Stimulated activated naive B cell treated with anti-CD40 and anti-IgM and Interleukin-4, amounts not matched to agents 10 μg/mL and 1 μg/mL and 100 μg/mL, for 72 hours (primary cell): ENCODE measurements at places on chromosomes 7 and 10.

GRCh38 chr10:64271983-64272382 is 750.8 kb downstream of the REEP3 start:
- no peak for DNase-seq
- H3K27ac ChIP-seq: no peak overlapping the region
- H3K4me3 ChIP-seq: no peak overlapping the region
- no peaks in the 10 kb centered on the region for H3K36me3 ChIP-seq
- no peaks in the 10 kb centered on the region for H3K4me1 ChIP-seq

DNA sequence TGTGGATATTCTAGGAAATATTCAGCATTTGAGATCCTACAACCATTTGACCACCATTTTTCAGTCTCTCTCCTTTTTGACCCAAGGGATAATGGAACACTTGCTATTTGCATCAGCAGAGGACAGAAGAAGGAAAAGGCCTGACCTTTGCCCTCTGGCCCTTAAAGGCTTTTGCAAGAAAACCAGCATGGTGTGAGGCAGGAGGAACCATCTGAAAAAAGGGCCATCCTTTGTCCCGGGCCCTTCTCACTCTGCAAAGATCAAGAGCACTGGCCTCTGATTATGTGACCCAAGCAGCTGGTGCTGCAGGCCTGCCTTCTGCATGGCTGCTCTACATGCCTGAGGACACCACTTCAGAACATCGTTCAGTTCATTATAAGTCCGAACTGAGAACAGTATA is 133.3 kb upstream of the STK17A start:
- H3K27me3 ChIP-seq: peaks cover 10% of the 10 kb centered on the region
- no peak overlapping the region for H3K27ac ChIP-seq

DNA sequence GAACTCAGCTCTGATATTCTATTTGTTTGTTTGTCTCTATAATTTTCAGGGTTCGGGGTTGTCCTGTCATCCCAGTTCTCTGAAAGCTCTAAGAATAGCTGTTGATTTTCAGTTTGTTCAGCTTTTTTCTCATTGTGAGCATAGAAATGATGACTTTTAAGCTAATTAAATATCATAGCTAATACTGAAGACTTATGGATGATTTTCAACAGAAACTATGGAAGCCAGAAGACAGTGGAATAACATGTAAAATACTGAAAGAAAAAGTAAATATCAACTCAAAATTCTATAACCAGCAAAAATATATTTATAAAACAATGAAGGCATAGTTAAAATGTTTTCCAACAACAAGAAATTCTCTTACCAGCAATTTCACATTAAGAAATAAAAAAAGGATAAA is 96.4 kb upstream of the ETV1 start:
- no peak overlapping the region for H3K4me3 ChIP-seq
- no peaks in the 10 kb centered on the region for H3K27me3 ChIP-seq
- H3K4me1 ChIP-seq: no peaks in the 10 kb centered on the region
- DNase-seq: no peak

GRCh38 chr7:70775570-70776156 is 356.3 kb upstream of the GALNT17 start:
- H3K36me3 ChIP-seq: peaks cover 43% of the 10 kb centered on the region
- H3K4me3 ChIP-seq: no peak overlapping the region
- no peak overlapping the region for H3K27ac ChIP-seq
- H3K4me1 ChIP-seq: peaks cover 2% of the 10 kb centered on the region
- H3K27me3 ChIP-seq: no peaks in the 10 kb centered on the region

DNA sequence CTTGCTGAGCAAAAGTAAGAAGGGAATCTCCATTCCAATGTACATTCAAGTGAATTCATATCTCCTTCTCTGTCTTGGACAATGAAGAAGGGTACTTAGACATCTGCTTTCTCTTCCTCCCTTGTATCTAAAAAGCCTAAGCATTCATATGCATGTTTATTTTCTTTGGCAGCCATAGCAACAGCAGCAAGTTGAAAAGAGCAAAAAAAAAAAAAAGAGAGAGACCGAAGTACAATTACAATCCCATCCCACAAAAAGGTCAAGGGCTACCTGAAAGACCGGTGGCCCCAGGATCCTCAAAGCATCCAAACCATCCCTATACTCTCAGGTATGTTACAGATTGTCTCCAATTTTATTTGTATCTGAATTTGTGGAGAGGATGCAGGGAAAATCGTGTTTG is 4.1 kb downstream of the OR2F1 start:
- no peak overlapping the region for H3K4me3 ChIP-seq
- no peak for DNase-seq
- H3K4me1 ChIP-seq: no peaks in the 10 kb centered on the region
- H3K36me3 ChIP-seq: no peaks in the 10 kb centered on the region
- peaks cover 14% of the 10 kb centered on the region for H3K27me3 ChIP-seq

DNA sequence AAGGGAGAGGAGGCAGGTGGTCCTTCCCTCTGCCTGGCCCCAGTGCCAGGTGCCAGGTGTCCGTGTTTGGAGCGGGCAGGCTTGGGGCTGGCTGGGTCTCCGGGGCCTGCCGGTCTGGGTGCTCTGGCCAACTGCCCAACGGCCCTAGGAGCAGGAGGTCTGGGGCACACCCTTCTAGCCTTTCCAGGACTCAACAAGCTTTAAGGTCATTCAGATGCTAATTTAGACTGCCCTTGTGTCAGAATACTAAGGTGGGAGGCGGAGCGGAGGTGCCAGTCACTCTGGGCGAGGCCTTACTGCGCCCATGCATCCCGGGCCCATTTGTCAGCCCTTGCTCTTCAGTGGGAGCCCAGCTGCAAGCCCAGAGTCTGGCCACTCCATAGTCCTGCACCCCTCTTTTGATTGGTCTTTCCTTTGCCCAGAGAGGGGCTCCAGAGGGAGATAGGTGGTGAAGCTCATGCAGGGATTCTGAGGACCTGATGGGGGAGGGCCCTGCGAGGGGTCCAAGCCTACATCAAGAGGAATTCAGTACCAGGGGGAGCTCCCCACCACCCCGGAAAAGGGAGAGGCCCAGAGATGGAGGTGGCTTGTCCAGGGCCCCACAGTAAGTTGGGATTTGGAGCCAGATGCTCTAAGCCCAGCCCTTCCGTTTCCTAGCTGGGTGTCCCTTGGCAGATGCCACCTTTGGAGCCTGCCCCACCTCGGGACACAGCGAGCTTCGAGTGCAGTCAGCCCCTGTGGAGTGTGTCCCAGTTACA is 1.3 kb downstream of the PGAM2 start:
- DNase-seq: no peak
- no peak overlapping the region for H3K4me3 ChIP-seq
- H3K27ac ChIP-seq: peak overlapping the region; percentile 85
- peaks cover 52% of the 10 kb centered on the region for H3K4me1 ChIP-seq
- no peaks in the 10 kb centered on the region for H3K27me3 ChIP-seq

DNA sequence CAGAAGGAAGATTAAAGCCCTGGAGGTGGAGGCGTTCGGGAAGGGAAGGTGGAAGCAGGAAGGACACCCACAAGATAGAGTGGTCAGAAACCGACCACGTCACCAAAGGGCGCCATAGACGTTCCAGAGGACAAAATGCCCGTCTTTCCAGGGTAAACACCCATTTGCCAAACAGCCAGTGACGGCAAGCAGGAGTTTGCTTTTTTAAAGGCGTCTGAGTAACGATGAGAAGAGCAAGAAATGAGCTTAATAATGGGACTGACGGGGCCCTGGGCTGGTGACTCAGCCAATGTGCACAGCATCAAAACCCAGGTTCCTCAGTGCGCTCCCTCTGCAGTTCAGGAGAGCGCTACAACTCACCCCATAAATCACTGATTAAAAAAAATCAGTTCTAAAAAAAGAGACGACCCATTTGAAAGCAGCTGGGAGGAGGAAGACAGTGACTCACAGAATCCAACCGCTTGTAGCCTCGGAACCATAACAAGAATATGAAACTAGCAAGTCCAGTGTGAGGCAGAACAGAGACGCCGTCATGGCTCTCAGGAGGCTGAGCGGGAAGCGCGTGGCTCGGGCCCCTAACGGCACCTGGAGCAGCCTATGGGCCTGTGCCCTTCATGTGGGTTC is 5.9 kb downstream of the DIP2C start:
- peaks cover 27% of the 10 kb centered on the region for H3K27me3 ChIP-seq
- no peaks in the 10 kb centered on the region for H3K4me1 ChIP-seq
- H3K4me3 ChIP-seq: no peak overlapping the region
- DNase-seq: no peak
- no peak overlapping the region for H3K27ac ChIP-seq

DNA sequence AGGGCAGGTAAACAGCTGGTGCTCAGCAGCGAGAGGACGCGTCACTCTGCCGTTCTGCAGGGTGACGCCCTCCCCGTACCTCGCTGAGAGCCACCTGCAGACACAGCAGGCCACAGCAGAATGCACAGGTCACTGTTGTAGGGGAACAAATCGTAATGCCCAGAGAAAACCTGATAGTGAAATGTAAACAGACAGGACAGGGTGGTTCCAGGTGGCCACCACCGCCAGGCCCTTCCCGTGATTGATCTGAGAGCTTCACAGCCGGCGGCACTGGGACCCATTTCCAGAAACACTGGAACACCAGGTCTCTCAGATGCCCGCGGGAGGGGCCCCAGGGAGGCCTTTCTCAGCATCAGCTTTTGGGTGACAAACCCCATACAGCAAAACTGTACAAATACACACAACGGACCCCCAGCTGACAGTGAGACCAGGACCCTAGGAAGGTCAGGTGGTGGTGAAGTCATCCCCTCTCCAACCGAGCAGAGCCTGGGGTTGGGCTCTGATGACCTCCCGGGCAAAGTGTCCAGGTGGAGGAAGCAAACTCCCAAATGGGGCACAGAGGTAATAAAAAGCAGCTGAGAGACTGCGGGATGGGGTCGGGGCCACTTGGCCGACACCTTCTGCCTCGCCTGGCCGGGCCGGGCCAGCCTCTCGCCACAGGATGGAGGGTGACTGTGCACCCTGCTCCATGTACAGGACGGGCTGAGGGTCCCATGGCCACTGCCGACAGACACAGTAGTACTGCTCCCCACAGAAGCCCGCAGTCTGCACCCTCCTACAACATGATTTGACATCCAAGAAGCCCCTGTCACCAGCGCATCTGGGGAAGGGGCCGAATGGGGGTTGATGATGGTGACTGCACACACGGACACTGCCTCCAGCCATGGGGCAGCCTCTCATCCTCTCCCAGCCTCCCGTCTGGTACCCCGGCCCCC is 4.6 kb downstream of the BHLHA15 start:
- peaks cover 29% of the 10 kb centered on the region for H3K36me3 ChIP-seq
- DNase-seq: no peak
- H3K4me1 ChIP-seq: peaks cover 20% of the 10 kb centered on the region
- peaks cover 39% of the 10 kb centered on the region for H3K27me3 ChIP-seq
- no peak overlapping the region for H3K4me3 ChIP-seq

- no peak for DNase-seq
- no peak overlapping the region for H3K27ac ChIP-seq
- no peak overlapping the region for H3K4me3 ChIP-seq
Observed at GRCh38 chr10:79046741-79047583, 21.8 kb upstream of the ZMIZ1 start.

DNA sequence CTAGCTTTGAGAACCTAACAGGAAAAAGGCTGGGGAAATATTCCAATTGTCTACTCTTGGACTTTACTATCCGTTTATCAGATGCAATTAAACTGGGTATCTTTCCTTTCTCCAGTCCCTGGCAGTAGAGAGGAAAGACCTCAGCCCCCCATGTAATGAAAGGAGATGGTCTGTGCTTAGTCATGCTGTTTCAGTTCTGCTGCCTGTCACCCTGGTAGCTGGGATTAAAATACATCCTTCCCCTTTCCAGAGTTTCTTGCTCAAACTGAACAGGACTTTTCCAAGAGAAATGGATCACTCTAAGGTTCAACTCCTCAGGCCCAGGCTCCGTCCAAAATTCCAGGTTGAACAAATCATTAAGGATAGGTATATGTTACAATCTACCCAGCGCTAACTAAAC is 202.9 kb downstream of the PTEN start:
- no peak overlapping the region for H3K27ac ChIP-seq
- H3K36me3 ChIP-seq: no peaks in the 10 kb centered on the region
- no peaks in the 10 kb centered on the region for H3K27me3 ChIP-seq
- peak overlapping the region; percentile 51 for H3K4me3 ChIP-seq

- no peaks in the 10 kb centered on the region for H3K27me3 ChIP-seq
- H3K27ac ChIP-seq: no peak overlapping the region
- H3K4me1 ChIP-seq: peaks cover 22% of the 10 kb centered on the region
- DNase-seq: no peak
- peaks cover 8% of the 10 kb centered on the region for H3K36me3 ChIP-seq
- H3K4me3 ChIP-seq: no peak overlapping the region
Observed at GRCh38 chr7:151679071-151679708, 159.5 kb upstream of the RHEB start.

DNA sequence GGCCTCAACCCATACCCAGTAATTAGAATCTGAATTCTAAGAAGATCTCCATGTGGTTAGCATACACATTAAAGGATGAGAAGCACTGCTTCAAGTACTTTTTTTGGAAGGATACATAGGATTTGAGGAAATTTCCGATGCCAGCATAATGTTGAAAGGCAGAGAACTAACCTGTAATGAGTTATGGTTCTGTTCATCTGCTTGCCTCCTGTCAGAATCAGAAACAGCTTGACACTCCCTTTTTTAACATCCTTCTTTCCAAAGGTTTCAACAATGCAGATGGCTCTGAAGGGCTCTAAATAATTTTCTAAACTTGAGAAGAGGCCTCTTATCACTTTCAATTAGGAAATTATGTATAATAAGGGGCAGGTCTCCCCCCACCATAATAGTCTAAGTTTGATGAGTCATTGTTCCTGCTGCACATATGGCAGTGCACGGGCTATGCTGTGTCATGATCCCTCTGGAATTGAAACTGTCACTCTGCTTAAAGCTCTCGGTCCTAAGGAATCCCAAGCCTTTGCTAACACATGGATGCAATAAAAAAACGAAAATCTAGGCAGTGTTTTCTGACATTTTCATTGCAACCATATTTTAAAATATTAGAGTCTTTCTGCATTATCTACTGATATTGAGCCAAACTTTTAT is 291.2 kb upstream of the FZD1 start:
- H3K27me3 ChIP-seq: no peaks in the 10 kb centered on the region
- H3K27ac ChIP-seq: no peak overlapping the region
- no peaks in the 10 kb centered on the region for H3K4me1 ChIP-seq
- H3K36me3 ChIP-seq: peaks cover 36% of the 10 kb centered on the region
- H3K4me3 ChIP-seq: no peak overlapping the region
- no peak for DNase-seq

DNA sequence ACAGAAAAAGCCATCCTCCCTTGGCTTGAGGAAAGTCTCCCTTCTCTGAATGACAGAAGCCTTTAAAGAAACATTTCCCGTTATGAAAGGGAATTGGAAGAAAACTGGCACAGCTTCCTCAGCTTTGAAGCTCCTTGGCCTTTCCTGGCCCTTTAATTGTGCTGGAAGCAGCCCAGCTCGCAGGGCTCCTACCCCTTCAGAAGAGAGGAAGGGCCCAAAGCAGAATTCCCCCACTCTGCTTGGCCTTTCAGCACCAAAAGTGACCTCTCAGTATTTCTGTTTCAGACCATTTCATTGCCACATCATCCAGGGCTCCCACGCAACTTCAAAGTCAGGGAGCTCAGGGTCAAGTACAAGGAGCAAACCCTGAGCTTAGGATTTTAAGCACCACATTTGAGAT is 4.2 kb downstream of the AFAP1L2 start:
- peaks cover 1% of the 10 kb centered on the region for H3K36me3 ChIP-seq
- peaks cover 79% of the 10 kb centered on the region for H3K27me3 ChIP-seq
- peaks cover 16% of the 10 kb centered on the region for H3K4me1 ChIP-seq

GRCh38 chr7:94295850-94296249 is 98.8 kb upstream of the COL1A2 start:
- no peak overlapping the region for H3K27ac ChIP-seq
- H3K36me3 ChIP-seq: no peaks in the 10 kb centered on the region
- no peak overlapping the region for H3K4me3 ChIP-seq
